Stimulated activated naive CD4-positive, alpha-beta T cell (primary cell): ENCODE measurements at places on chromosomes 16 and 17.

- no peak for DNase-seq
Observed at GRCh38 chr17:55576996-55577586, 65.8 kb upstream of the SMIM36 start.

DNA sequence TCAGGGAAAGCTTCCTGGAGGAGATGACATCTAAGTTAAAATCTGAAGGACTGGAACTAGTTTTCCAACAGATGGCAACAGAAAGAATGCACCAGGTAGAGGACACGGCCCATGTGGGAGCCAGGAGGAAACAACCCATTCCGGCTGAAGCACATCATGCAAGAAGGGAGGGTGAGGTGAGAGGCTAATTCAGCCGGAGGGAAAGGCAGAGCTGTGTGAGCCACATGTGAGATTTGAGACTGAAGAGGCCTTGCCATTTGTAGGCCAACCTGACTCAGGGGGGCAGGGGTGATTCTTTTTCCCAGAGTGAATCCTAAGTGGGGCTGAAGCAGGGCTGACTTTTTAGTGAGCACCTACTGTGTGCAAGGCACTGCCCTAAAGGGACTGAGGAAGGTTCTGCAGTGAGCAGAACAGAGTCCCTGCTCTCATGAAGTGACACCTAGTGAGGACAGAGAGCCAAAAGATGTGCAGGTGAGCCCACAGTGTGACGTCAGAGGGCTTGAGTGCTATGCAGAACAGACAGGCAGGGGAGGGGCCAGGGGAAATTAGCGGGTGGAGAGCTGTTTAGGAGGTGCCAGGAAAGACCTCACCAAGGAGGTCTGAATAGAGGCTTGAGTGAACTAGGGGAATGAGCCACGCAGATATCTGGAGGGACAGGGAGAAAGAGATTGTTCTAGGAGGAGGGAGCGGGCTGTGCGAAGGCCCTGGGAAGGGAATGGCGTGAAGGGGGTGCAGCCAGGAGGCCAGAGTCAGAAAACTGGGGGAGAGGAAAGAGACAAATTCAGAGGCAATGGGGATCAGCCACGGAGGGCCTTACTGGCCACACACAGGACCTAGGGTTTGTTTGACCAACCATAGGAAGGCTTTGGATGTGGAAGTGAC is 19.8 kb upstream of the IL21R start:
- no peak for DNase-seq

- DNase-seq, result no peak
Observed at GRCh38 chr16:49658531-49658930, 197.4 kb downstream of the ZNF423 start.

DNA sequence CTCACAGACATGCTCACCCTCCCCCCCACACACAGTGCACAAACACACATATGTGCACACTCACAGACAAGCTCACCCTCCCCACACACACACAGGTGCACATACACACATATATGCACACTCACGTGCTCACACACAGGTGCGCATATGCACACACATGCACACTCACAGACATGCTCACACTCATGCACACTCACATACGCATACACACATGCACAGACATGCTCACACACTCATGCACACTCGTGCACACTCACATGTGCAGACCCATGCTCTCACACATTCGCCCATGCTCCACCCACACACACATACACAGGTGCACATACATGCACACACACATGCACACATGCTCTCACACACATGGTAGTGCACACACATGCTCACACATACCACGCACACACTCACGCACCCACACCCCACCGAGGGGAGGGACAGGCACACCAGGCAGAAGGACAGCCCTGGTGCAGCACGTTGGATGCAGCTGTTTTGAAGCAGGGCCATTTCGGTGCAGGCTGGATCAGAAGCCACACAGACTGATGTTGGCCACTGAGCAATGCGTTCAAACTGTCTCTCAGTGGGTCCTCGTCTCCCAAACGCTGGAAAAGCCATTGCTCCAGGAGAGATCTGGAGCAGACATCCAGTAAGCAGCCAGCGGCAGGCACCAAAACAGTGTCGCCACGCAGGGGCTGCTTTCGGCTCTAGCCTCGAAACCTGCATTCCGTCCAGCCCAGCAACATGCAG is 86.2 kb upstream of the ZNF469 start:
- no peak for DNase-seq

GRCh38 chr17:50563092-50563511 is 2.6 kb downstream of the CACNA1G start:
- no peak for DNase-seq

GRCh38 chr16:87384162-87384874 is 742 bp upstream of the FBXO31 start:
- DNase-seq, result no peak

GRCh38 chr17:70201872-70202419 is 32.6 kb downstream of the KCNJ2 start:
- DNase-seq, result no peak

- no peak for DNase-seq
Observed at GRCh38 chr16:74117798-74118197, 178.8 kb upstream of the PSMD7 start.

DNA sequence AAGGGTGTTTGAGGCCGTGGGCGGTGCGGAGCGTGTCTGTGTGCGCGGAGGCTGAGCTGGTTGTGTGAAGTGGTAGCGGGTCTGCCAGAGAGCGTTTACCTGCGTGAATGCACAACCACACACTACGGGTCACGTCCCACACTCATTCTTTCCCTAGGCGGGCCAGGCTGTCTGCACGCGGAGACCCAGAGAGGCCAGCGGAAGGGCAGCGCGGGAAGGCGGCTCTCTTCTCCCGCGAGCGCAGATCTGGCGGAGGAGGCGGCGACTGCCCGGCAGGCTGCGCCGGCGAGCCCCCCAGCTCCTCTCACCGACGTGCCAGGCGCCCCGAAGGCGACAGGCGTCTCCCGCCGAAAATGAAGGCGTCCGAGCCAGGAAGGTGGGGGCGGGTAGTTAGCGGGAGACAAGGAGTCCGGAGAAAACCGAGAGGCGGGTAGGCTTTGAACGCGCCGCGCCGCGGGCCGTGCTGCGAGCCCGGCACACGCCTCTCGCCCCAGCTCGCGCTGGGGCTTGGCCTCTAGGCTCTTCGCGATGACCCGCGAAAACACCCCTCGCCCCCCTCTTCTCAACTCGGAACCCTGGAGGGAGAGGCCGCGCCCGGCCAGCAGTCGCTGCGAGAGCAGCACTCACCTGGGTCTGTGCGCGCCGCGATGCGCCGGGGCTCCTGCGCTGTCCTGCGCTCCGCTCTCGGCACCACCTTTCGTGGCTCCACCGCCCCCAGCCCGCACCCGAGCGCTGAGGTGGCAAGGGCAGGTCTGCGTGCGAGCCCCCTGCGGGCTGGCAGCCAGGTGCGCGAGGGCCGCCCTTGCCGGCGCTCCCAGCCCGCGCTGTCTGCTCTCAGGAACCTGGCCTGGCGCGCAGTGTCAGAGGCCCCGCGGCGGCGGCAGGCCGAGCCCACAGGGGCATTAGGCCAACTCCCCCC is 2.0 kb upstream of the FOXF1 start:
- no peak for DNase-seq

DNA sequence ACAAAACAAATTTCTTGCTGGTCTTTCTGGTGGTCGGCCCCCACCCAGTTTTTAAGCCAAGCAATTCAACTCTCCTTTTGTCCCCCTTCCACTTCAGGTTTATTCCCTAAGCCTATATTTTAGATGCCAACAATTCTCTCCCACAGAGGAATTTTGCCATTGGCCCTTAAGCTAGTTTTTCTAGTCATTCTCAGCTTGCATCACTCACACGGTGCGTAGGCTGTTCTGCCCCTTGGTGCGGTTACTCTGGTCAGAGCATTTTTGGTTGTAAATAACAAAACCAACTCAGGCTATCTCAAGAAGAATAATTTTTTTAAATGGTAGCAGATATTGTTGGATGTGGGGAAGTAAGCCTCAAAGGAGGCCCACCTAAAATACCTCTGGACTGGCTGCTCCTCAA is 33.7 kb upstream of the DYNLL2 start:
- DNase-seq, result no peak

DNA sequence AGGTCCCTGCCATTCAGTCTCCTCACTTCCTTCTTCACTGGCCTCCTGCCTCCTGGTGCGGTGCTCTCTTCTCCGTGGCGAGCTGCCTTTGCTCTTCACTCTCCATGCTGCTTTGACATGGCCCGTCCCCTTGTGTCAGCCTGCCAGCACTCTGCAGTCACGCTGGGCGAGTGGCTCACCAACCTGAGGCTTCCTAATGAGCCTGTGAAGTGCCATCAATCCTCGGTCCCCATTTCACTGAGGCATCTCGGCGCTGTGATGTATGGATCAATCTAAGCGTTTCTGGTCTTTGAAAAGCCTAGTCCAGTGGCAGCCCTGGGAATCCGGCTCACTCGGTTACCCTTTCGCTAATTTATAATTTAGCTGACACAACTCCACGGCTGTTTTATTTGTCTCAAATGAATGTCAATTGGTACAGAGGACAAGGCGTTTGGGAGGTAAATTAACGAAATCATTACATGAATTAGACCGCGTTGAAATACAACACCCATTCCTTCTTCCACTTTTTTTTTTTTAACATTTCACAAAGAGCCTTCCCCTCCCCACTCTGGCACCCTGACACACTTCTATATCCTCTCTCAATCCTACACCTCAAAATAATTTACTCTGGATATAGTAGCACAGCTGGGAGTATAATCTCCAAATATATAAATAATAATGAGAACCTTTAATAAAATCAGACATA is 610.7 kb downstream of the TMEM114 start:
- no peak for DNase-seq

GRCh38 chr16:3662601-3663000 is 8.1 kb downstream of the DNASE1 start:
- DNase-seq, result no peak

- no peak for DNase-seq
Observed at GRCh38 chr16:7436306-7436705, 103.7 kb downstream of the RBFOX1 start.

GRCh38 chr17:45409659-45410076 is 23.0 kb downstream of the ARHGAP27 start:
- DNase-seq, result no peak
